NCI-H82 (cell line): ENCODE measurements at places on chromosomes 7 and 10.
A peak's percentile ranks its signal among the peaks of the same experiment; 100 is the strongest.

DNA sequence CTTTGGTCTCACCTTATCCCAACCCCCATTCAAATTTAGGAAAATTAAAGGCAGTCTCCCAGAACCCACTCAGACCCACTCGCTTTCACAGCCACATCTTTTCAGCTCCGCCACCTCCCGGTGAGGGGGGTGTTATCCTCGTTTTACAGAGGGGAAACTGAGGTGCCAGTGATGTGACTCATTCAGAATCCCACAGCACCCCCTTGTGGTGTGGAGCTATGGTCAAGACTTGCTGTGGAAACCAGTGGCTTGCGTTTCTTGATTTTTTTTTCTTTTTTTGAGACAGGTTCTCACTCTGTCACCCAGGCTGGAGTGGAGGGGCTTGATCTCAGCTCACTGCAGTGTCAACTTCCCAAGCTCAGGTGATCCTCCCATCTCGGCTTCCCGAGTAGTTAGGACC, 27.6 kb downstream of the SLC35G1 start:
- peak; percentile 40 for DNase-seq

DNA sequence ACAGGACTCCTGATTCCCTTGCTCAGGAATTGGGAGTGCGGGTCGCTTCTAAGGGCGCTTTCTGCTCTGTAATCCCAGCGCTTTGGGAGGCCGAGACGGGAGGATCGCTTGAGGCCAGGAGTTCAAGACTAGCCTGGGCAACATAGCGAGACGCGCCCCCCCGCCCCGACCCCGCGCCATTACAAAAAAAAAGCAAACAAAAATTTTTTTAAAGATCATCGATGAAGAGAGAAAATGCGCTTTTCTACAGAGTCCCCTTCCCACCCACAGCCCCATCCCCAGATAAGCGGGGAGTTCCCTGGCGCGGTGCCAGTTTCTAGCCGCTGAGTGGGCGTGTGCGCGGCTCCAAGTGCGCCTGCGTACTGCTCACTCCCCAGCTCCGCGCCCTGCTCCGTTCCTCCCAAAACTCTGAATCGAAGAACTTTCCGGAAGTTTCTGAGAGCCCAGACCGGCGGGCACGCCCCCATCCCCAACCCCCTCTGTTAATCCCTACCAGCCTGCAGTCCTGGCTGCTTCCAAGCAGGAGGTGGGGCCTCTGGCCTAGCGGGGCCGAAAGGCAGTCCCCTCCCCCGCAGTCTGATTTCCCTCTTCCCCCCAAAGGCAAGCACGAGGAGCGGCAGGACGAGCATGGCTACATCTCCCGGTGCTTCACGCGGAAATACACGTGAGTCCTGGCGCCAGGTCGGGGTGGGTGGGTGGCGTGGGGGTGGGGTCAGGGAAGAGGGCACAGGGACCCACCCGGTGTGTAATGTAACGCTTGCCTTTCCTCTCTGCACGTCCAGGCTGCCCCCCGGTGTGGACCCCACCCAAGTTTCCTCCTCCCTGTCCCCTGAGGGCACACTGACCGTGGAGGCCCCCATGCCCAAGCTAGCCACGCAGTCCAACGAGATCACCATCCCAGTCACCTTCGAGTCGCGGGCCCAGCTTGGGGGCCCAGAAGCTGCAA, 1.0 kb downstream of the HSPB1 start:
- DNase-seq: peak; percentile 97

DNA sequence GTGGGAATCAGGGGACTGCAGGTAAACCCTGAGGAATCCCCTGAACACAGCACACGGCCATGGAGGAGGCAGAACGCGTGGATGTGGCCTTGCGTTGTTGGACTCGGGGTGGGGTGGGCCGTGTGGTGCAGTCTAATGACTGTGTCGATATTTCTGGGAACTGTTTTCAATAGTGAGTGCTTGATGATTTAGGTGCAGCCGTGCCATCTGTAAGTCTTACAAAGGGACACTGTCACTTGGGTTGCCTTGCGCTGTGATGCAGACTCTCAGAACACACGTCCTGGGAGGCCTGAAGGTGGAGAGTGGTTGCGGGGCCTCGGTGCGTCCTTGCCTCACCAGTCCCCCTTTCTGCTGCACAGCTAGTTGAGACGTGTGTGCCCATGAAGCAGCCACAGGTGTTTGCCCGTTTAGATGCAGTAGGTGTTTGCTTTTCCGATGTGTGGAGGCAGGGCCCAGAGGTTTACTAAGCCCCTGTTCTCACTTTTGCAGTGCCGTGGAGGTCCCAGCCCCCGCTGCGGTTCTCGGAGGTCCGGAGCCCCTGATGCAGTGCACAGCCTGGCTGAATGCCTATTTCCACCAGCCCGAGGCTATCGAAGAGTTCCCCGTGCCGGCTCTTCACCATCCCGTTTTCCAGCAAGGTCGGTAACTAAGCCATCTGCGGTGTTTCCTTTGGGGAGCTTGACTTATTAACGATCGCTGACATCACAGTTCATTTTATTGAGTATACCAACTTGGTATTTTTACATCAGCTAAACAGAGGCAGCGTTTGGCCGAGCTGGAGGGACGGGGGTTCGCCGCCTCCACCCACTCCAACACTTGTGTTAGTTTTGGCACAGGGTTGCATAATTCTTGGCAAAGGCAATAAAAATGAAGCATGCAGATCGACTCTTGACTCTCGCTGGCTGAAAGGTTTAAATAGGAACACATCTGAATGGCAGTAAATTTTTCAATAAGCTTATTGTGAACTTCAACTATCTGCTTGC, 240.7 kb downstream of the MGMT start:
- no peak for DNase-seq

- DNase-seq: no peak
These were observed 84.9 kb upstream of the MKI67 start for GRCh38 chr10:128211064-128211504.

DNA sequence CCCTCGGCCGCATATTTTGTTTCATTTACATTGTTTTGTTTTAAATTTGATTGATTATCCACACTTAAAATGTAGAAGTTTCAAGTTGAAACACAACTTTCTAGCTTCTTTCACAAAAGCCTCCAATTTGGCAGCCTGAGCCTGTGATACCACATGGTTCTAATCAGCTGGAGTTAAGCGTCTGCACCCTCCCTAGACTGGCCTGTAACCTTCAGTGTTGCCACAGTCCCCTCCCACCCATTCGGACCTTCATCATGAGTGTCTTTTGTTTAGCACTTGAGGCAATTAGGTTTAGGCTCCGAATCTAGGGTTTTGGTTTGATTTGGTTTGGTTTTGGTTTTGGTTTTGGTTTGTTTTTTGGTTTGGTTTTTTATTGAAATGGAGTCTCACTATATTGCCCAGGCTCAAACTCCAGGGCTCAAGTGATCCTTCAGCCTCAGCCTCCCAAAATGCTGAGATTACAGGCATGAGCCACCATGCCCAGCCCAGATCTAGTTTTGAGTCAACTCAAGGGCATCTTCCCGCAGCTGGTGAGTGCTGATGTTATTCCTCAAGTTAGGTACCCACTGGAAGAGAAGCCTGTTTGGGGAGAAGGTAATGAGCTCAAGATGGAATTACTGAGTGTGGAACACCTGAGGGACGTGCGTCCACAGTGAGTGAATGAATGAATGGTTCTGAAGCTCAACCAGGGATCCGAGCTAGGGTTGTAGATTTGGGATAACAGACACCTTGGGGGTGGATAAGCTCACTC, 201.4 kb downstream of the HECW1 start:
- no peak for DNase-seq

GRCh38 chr10:114545071-114545470, 113.0 kb downstream of the ABLIM1 start:
- no peak for DNase-seq

DNA sequence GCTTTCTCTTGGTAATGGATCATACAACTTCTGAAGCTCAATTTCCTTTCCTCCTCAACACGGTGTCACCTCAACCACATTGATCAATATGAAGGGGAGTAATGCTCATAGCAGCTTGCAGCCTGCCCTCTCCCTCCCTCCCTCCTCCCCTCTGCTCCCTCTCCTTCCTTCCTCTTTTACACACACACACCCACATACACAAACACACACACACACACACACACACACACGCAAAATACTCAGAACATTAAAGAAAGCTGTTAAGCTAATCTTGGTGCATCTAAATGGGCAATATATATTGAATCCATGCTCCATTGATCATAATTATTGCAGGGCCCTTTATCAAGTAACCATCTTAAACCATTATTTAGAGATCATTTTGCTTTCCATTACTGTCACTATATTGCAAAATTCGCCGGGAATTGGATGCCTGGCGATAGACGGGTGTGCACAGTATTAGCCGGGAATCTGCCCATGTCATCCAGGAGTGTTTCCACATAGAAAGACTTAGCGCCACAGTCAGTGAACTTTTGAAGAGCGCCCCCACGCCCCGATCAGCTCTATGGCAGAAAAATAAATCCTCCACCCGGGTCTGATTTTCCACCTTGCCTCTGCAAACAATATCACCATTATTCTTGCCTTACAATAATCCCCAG, 122.0 kb downstream of the PRLHR start:
- no peak for DNase-seq

GRCh38 chr7:2065528-2065927, 167.2 kb downstream of the MAD1L1 start:
- no peak for DNase-seq

- no peak for DNase-seq
These were observed 265.1 kb downstream of the CCSER2 start for GRCh38 chr10:84593506-84593905.

DNA sequence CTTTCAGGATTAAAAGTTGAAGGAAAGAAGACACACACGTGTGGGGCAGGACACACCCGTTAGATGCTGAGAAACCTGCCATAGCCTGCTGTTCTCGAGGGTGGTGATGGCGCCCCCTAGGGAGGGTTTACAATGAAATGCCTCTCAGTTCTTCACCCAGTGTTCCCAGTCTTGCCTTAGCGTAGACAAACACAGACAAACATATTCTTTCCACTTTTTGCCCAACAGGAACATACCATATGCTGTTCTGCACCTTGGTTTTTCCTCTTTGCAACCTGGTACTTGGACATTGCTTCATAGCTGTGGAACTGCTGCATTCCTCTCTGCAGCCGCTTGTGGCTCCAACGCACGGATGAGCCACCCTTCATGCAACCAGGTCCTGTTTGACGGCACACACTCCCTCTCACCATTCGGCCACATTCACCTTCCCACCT, 23.3 kb upstream of the HSPA12A start:
- peak; percentile 2 for DNase-seq

GRCh38 chr7:30911561-30911969, at the start of gene AQP1:
TSS of gene AQP1 (plus strand) at chr7:30911853. CDS start at chr7:30911910, 57 bp downstream.
- DNase-seq: peak; percentile 94

DNA sequence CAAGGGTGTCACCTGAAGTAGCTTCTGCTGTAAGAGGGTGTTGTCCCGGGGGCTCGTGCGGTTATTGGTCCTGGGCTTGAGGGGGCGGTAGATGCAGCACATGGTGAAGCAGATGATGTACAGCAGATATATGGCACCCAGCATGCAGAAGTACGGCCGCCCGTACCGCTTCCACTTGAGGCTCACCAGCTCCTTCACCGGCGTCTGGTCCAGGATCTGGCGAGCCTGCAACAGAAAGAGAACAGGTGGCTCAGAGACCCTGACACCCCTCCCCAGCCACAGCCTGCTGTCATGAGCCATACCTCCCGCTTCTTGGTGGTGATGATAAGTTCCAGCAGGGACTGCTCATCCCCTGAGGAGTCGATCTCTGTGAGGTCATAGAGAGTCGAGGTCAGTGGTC, 10.1 kb downstream of the TRPV6 start:
- DNase-seq: no peak
